ENCODE measurements at places on chromosomes 12 and 14. TPM values are rescaled to one million over a fixed set of nuclear protein-coding genes. Genes with fewer than 3 reads are reported as not detected.

Gene PAX9
- 1.1 TPM for total RNA-seq

Gene ISCA2
- total RNA-seq, result 24.6 TPM

DNA sequence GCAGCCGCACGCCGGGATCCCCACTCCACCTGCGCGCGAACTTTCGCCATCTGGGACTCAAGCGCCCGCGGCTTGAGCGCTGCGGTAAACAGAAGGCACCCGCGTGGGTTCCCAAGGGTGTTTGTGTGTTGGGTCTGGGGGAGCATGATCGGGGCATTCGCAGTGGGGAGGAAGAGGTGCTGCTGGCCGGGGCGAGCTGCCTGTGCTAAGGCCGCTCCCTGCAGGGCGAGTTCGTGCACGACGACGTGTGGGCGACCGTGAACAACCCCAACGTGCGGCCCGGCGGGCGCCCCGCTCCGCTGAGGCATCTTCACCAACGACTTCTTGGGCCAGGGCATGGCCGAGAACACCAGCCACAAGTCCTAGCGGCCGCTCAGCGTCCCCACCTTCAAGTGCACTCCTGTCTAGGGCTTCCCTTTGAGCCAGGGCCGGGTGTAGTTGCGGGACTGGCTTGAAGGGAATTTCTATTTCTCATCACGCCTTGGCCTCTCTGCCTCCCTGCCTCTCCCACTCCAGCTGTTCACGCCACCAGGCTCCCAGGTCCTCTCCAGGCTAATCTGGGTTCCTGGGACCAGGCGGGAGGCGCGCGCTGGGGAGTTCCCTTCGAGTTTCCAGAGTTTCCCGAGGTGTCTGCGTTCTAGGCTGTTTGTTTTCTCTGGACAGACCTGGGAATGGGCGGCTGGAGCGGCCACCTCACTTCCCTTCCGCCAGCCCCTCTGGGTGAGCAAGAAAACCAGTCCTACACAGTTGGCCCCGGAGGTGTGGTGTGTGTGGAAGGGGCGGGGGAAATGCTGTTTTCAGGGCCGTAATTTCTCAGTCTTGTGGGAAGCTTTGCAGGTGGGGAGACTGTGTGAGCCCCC is 417.8 kb upstream of the TMTC1 start:
- no peak for DNase-seq

DNA sequence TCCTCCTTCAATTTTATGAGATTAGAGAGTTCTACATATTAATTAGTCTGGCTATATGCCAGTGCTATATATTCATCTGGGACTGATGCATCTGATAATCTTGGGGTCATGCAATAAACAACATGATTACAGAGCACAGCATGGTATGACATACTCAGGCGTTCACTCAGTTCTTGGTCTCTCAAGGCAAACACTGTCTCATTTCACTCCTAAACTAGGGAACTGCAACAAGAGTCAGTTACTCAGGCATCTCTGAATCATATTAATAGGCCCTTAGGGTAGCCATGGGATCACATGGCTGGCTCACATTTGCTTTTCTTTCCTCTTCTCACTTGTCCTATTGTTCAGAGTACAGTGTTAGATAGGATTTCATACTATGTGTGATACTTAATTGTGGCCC is 91.8 kb upstream of the TMEM260 start:
- no peak for DNase-seq

- no peak for DNase-seq
These were observed 147.3 kb downstream of the TSPAN9 start for GRCh38 chr12:3224530-3224903.

Gene BMP4
- 12.8 TPM for total RNA-seq

DNA sequence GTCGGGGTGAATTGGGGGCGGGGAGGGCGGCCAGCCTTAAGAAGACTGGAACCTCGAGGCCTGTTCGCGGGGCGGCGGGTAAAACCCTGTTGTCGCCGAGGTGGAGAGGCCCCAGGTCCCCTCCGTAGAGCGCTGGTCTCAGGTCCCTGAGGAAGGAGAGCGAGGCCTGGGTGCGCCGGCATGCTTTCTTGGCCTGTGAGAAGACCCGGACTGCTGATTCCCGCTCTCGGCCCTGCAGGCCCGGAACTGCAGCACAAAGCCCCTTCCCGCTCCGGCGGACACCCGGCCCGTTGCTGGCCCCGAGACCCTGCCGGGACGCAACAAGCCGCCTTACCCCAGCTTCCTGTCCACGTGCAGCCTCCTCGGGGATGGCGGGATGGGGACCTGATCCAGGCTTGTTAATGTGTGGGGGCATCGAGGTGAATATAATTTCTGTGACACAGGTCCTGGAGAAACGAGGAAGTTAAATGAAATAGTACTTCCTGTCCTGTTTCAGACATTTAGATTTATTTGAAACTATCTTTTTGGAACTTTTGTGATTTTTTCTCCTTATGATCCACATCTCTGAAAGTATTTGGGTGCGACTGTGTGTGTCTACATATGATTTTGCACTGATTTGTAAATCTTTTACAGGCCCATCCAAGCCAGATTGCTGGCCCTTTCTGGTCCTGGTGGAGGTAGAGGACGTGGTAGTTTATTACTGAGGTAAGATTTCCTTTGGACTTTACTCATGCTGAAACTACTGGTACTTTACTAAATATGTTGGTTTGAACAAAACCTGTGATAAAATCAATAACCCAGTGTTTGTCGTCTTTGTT is 600 bp downstream of the PNN start:
- no peak for DNase-seq

GRCh38 chr12:92046557-92047392 is 98.9 kb downstream of the BTG1 start:
- no peak for DNase-seq

DNA sequence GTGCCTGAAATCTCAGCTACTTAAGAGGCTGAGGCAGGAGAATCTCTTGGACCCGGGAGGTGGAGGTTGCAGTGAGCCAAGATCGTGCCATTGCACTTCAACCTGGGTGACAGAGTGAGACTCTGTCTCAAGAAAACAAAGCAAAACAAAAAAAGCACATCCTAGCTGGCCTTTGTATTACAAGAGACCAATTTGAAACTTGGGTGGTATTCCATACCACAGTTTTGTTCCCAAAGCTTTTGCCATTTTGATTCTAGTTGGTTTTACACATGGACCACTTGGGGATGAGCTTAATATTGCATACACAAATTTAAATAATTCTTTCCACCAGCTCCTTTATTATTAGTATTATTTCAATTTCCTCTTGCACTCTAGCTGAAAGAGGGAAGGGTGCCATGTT is 276.9 kb upstream of the SLC16A7 start:
- no peak for DNase-seq

DNA sequence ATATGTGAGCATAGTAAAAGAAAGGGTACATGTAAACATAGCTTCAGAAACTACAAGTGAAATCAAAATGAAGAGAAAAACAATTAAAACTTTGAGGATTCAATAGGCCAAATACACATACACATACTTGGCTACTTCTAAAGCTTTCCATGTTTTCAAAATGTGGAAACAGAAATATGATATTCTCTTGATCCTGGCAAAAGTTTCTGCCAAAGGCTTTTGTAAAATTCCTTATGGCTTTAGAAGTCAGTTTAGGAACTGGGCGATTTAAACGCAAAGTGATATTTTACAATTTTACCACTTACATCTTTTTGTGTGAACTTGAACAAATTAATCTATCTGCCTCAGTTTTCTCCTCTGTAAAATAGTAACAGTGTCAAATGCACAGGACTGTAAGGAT is 756.4 kb downstream of the C12orf50 start:
- no peak for DNase-seq

Gene KRT78
- total RNA-seq, result not detected

Gene ACOT6
- not detected for total RNA-seq
